ENCODE measurements at places on chromosomes 11 and 22.

- DNase-seq: no peak
Observed at GRCh38 chr22:20558534-20558933, 51.1 kb downstream of the MED15 start.

DNA sequence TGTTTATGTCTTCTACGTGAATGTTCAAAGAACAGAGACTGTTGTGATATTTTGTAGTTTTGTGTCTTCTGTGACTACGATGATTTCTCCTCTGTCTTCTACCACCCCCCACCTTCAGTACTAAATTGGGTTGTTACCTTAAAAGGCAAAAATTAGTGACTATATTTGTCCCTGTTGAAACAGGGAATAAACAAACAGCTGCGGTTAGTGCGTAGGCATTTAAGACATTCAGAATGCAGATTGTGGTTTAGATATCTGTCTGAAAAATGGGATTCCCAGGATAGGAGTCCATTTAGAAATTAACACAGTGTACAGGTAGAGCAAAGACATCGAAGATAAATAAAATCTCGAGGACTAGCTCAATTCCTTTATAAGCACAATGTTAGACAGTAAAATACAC is 15.6 kb upstream of the ARHGAP42 start:
- no peak for DNase-seq

DNA sequence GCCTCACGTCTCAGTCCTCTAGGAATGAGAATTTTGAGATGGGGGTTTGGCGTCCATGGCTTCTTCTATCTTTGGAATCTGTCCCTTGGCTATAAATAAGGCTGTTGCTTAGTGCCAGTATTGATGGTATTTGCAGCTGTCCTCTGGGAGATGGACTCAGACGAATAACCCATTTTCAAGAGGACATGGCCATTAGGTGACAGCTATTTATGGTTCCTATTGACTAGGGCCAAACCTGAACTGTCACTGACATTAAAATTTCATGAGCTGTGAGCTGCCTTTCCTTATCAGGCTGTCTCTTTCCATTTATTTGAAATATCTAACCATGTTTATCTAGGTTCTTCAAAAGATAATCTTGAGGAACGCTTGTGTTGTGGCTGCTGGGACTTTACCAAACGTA is 92.7 kb downstream of the NAV2 start:
- DNase-seq: no peak

- DNase-seq: no peak
Observed at GRCh38 chr11:74446532-74446938, 20.8 kb downstream of the KCNE3 start.

- no peak for DNase-seq
Observed at GRCh38 chr22:50705219-50705691, 32.6 kb downstream of the SHANK3 start.

DNA sequence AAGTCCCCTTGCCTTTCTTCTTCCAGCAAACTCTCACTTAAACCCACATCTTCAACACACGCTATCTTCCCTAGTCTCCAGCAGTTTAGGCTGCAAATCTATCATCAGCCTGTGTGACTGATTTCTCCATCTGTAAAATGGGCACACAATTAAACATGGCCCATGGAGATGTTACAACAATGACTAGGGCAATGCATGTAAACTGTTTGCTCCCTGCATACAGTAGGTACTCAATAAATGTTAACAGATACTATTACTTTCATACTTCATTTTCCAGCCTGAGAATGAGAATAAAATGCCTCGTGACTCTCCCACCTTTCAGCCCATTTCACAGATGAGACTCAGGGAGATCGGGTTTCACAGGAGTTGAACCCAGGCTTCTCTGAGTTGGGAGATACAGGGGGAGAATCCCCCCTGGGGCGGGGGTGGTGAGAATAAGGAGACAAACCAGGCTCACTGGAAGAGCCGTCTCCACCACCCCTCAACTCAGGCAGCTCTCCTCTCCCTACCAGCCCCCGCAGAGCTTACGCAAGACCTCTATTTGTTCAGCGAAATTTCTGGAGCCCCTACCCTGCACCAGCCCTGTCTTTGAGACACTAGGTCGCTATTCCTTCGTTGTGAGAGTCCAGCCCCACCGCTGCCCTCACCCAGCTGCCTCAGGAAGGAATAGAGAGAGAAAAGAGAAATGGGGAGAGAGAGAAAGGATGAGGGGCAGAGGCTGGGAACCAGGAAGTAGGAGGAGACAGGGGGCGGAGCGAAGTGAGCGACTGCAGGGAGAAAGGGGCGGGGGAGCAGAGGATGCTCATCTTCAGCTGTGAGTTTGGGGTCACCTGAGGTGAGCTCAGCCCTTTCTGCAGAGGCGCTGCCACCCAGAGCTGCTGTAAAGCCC is 42.1 kb upstream of the KLHL35 start:
- peak; percentile 67 for DNase-seq

DNA sequence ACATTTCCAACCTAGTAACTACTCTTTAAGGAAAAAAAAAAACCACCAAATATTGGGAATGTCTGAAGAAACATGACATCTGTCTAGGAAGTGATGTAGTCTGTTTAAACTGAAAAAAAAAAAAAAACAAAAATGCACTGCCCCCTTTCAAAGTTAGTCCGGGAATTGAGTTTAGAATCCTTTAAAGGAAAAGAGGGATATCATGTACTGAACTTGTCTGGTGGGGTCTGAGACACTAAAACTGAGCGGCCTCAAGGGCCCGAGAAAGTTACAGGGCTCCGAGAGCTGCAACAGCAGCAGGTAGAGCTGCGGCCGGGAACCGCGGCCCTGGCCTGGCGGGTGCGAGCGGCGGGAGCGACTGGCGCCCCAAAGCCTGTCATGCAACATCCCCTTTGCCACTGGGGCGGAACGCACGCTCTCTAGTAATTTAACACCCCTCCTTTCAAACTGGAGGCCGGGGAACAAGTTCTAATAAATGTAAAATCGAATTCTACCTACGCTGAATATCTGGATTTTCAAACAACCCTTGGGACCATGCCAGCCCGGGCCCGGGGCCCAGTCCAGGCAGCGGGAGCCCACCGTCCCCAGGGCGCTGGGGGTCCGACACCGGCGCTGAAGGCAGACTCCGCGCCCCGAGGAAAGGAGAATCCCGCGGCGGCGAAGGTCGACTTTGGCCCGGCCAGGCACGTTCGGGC is 736 bp downstream of the RDX start:
- DNase-seq: peak; percentile 75

DNA sequence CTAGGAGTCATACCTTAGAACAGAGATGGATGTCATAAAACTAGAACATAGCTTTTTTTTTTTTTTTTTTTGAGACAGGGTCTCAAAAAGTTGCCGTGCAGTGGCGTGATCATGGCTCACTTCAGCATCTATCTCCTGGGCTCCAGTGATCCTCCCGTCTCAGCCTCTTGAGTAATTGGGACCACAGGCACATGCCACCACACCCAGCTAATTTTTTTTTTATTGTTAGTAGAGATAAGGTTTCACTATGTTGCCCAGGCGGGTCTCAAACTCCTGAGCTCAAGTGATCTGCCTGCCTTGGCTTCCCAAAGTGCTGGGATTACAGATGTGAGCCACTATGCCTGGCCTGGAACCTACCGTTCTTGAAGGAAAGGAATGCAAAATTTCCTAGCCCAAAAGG is 8.8 kb upstream of the CEP295 start:
- DNase-seq: no peak

DNA sequence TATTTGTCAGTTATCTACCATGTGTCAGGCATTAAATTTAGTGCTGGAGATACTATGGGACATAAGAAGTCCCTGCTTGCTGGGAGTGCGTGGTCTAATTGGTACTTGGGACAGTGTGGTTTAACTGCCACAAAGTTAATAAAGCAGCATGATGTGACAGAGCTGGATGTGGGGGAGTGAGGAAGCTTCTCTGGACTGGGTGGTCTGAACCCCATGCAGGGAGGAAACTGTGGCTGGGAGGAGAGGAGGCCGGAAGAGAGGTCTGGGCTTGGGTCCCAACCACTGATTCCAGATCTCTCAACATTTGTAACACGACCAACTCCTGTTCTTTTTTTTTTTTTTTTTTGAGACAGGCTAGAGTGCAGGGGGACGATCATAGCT is 37.1 kb downstream of the ST3GAL4 start:
- no peak for DNase-seq

GRCh38 chr11:82701847-82702520 is 31.7 kb downstream of the FAM181B start:
- peak; percentile 52 for DNase-seq

DNA sequence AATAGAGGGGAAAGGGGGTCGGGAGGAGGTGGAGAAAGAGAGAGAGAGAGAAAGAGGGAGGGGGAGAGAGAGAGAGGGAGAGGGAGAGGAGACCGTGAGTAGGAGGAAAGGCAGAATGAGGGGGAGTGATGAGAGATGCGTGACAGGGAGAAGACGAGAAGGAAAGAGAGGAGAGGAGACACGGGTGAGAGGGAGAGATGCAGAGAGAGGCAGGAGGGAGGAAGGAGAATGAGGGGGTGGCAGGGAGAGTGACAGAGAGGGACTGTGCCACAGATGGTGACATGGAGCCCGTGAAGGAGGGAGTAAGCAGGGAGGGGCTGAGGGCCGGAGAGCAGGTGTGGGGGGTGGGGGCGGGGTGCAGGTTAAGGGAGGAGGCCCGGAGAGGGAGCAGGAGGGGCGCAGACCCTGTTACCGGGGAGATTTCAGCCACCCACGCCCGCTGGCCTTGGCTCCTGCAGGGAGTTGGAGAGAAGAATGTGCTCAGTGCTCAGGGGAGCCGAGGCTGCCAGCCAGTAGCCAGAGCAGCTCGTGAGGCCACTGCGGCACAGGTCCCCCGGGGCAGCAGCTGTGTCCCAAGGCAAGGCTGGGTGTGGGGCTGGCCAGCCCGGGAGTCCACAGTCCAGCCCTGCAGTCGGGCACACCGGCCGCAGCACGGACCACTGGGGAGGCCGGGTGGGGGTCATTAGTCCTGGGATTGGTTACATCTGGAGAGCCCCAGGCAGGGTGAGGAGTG is at the start of gene SSTR3:
Gene SSTR3 (minus strand): TSS at position 304 of the 733 bp plus-strand sequence. CDS start 4,674 bp downstream, outside the sequence.
- DNase-seq: no peak

DNA sequence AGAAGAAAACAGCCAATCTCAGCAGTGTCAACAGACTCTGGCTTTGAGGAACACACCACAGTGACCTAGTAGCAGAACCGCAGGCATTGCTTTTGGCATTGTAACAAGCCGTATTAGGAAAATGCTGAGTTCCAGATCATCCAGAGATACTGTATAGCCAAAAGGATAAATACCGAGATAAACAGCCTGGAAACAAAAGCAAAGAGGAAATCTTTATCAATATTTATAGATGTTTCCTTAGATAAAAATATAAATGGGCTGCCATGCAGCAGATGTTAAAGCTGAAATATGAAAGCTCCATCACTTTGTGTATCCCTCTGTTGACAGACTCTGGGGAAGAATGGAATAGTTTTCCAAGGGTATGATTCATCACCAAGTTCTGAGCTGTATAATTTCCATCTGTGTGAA is 98.9 kb upstream of the TP53AIP1 start:
- peak; percentile 66 for DNase-seq

GRCh38 chr11:13229711-13230318 is 47.8 kb upstream of the BMAL1 start:
- peak; percentile 37 for DNase-seq

DNA sequence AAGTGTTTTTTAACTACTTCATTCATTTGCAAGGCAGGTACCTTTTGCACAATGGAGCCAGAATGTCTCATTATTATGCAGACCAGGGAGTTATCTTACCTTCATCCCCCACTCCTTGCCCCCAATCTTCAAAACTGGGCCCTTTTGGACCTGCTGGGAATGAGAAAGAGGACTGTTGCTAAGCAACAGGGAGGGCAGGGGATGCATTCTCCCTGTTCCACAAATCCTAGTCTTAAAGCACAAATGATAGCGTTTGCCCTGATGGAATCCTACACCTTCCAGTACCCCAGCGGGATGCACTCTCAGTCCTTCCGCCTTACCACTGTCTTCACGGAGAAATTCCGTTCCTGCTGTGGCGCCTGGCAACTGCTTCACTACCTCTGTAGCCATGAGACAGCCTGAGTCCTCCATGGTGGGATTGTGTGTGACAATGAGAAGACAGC is 4.1 kb upstream of the KCNJ1 start:
- DNase-seq: no peak

DNA sequence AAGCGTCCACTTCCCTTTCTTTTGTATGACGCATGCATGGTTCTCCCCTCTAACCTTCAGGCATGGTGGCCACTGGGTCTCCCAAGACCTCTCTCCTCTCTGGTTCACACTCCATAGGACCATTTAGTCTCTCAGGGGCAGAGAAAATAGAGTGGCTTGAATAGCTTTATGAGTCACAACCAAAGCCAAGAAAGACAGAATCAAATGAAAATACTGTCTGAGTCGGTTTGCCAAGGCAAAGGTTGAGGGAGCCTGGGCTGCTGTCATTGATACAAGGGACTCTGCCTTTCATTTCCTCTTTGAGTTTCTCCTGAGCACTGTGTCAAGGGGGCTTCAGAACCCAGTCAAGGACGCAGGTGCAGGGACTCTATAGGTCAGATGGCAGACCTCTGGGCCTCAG is 44.2 kb downstream of the TENM4 start:
- no peak for DNase-seq

DNA sequence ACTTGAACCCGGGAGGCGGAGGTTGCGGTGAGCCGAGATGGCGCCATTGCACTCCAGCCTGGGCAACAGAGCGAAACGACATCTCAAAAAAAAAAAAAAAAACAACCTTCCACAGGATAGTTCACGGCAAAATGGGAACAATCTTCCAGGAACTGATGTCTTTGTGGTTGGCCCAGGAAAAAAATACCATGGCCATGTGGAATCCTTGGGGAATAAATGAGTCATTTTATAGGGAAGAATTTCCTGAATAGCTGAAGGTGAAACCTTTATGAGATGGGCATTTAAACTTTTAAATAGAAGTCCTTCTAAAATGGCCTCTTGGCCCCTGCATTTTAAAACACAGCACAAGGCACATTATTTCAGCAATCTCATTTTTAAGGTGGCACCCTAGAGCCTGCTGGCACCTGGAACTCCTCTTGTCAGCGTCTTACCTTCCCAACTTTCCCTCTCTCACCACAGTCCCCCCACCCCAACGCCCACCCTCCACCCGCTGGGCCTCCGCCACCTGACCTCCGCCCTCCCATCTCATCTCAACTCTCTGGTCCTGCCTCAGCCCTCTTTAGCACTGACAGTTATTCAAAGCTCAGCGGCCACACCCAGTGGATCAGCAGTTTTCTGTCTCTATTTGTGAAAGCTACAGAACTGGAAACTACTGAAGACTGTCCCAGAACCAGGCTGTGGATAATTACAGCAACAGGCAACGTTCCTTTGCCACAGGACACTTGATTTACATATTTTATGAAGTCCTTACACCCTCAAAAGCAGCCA is 43.1 kb downstream of the SCGB1A1 start:
- peak; percentile 51 for DNase-seq

DNA sequence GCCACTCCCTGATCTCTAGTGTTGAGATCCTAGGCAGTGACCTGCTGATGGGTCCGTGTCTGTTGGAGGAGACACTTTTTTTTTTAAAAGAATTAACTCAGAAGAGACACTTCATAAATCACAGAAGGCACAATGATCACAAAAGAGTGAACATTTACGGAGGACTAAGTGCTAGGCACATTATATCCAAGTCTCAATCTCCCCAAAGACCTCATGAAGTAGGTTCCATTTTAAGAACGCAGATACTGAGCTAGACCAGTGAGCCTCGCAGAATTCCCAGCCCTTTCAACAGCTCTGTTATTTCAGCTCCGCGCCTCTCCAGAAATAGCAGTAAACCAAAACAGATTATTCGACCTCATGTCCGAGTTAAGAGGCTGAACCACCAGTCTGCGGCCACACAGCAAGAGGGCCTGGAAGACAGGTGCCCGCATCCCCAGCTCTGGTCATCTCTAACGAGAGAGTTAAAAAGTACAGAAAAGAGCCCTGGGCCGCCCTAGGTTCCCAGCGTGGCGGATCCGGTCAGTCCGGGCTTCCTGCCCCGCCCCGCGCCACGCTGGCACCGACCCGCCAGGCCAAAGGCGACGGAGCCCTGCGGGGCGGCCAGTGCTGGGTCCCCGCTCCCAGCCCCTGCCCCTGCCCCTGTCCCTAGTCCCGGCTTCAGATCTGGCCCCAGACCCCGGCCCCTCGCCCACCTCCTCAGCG is 612 bp downstream of the XBP1 start:
- peak; percentile 85 for DNase-seq
